ENCODE measurements at places on chromosomes 5 and 9.

GRCh38 chr9:69861011-69861410, 40.4 kb downstream of the CFAP95 start:
- DNase-seq = no peak

- DNase-seq = no peak
These were observed 208.0 kb upstream of the ARRDC3 start for GRCh38 chr5:91591076-91591475.

- no peak for DNase-seq
These were observed 101.4 kb upstream of the SPEF2 start for GRCh38 chr5:35516271-35516670.

DNA sequence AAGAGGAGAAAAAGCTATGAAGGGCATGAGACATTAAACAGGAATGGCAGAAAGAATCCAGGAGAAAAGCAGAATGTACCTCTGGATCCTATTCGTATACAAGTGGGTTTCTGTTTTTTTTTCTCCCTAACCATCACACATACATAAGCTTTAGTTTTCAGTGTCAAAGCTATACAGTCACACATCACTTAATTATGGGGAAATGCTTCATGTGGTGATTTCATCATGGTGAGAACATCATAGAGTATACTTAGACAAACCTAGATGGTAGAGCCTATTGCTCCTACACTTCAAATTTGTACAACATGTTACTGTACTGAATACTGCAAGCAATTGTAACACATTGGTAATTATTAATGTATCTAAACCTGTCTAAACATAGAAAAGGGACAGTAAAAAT, 290.6 kb downstream of the AOPEP start:
- no peak for DNase-seq

- no peak for DNase-seq
These were observed 416.5 kb downstream of the GADD45G start for GRCh38 chr9:90021216-90021906.

DNA sequence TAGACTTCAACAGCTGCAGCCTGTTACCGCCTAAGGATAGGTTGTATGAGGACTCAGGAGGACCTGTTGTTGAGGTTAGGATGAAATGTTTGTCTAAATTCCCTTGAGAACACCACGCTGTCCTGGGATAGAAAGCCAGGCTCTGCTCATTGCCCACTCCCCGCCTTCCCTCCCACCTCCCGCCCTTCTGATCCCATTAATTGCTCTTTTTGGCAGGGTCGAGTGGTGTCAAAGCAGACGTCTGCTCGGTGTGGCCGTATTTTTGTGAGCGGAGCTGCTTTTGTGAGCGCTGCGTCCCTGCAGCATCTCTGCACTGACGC, 62.3 kb downstream of the SPATA31C2 start:
- DNase-seq = no peak

DNA sequence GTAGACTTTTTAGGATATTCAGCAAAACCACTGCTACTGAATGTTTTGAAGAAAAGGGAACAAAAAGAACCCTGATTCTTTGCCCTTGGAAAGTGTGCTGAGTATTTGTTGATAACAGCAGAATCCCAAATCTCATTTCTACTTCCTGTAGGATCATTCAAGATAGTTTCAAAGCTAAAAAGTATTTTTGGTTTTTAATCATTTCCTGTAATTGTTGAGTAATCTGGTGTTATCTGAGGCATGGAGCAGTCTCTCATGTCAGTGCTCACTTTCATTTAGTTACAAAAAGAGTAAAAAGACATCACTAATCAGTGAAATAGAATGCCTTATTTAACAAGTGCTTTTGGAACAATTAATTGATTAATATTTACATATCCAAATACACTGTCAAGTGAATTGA, 56.1 kb downstream of the ITGA2 start:
- DNase-seq = no peak

DNA sequence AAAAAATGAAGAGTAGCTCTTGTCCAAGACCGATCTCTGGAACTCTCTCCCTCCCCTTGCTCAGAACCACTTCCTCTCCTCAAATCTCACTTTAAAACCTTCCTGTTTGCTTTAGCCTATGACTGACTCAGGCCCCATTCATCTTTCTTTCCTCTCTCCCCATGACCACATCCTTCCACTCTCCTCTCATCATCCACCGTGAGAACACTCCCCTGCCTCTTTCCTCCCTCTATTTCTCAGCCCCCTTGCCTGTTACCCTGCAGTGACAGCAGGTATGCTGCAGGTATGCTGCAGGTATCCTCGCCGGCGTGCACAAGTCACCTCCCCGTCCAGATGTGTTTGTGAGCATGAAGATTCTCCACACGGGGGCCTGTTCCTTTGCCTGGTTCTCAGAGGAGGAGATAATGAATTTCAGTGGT, 505.3 kb downstream of the CCDC171 start:
- DNase-seq = no peak

DNA sequence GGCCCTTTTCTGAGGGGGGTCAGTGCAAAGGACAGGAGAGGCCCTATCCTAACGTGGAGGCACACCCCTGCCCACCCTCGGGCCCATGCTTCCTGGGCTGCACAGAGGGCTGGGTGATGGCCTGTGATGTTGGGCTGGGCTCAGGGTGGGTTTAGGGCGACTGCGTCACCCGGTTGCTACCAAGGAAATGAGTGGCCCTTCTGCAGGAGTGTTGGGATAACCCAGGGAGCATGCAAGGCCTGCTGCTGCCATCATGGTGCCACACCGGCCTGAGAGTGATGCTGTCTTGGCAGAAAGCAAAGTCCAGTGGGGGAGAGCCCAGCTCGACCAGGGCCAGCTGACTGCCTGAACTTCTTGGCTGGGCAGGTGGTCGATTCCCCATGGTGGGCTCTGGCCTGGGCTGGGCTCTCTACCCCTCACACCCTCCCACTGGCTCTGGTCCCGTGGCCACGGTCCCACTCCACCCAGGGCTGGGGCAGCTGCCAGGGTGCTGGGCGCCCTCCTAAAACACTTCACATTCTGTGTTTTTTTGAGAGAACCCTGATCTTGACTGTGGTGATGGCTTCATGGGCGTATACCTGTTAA, 21.5 kb upstream of the MRNIP start:
- no peak for DNase-seq

GRCh38 chr5:73008831-73009230, 53.0 kb downstream of the FCHO2 start:
- DNase-seq = no peak

GRCh38 chr5:5483350-5483749, 60.9 kb downstream of the ICE1 start:
- no peak for DNase-seq

GRCh38 chr5:5460311-5460710, 37.8 kb downstream of the ICE1 start:
- no peak for DNase-seq

DNA sequence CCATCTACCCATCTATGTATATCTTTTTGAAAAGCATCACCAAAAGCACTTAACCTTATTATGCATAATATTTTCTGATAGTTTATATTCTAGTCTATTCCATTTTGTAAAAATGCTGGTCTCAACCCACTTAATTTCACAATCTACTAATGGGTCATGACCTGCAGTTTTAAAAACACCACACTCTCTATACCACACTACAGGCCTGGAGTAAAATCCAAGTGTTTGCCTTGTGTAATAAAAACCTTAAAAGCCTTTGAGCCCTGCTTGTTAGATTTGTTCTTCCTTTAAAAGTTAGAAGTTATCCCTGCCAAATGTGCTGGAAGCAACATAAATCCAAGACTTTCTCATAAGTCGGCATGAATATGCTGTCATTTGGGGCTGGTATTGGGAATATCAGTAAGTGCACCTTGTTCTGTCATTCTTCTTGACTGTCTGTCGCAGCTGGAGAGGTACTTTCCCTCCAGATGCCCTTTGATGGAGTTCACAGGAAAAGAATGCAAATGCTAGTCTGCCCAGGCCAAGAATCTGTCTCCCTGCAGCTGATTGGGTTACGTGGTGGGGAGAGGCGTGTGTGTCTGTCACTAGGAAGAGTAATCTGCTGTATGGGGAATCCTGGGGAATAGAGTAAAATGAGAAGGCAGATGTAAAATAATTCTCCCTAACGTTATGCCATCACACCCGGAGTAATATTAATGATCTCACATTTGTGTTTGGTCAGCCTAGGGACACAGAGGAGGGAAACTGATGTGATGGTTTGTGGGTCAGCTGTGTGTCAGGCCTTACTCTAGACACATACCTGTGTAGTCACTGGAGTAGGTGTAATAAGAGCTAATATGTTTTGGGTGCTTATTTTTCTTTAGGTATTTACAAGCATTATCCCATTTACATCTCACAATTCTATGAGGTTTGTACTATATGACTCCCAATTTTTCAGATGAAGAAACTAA, 79.4 kb downstream of the ZNF366 start:
- DNase-seq = no peak

DNA sequence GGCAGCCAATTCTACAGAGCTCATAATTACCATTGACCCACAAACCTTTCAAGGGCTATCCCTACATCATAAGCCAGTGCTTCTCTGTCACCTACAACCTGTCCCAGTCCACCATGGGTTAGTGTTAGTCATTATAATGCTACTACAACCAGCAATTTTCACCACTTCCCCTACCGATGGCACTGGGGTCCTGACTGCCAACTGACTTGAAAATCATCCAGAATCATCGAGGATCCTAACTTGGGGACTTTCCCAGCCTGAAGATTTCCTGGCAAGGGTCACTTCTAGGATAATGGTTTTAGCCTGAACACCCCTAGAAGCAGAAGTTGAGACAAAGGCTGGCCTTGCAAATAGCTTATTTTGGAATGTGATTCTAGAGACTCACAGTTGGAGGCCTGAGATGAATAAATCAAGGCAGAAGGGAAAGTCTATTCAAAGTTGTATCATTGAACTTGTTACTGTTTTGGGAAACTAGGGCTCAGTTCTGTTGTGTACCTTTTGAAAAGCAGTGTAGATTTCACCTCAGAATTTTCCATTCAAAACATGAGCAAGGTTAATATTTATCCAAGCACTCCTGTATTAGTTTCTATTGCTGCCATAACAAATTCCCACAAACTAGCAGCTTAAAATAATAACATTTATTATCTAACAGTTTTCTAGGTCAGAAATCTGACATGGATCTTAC, 633.0 kb downstream of the LRRC70 start:
- DNase-seq = no peak

DNA sequence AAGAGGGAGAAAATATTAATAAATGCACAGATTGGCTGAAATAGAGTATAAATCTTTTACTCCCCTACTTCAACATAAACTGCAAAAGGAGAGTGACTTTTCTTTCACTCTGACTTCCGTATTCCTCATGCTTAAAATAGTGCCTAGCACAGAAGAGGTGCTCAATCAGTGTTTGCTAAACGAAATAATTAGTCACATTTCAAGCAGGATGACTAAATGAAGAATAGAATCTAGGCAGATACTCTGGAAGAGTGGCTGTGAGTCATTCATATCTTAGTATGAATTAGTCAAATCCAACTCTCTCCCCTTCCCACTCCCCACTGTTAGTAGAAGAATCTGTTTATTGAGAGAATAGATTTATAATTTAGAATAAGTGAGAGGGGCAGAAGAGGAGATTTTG, 4.8 kb downstream of the CD274 start:
- DNase-seq = no peak

DNA sequence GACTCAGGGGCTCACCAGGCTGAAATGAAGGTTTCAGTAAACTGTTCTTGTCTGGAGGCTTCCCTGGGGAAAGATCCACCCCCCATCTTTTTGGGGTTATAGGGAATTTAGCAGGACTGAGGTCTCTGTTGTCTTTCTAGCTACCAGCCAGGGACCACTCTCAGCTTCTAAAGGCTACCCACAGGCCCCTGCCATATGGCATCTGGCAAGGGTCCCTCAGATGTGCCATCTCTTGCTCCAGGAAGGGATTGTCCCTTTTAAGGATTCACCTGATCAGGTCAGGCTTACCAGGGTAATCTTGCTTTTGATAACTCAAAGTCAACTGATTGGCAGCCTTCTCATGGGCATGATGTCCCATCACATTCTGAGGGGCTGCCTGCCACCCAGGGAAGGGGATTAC, 65.0 kb downstream of the NSUN2 start:
- DNase-seq = no peak

DNA sequence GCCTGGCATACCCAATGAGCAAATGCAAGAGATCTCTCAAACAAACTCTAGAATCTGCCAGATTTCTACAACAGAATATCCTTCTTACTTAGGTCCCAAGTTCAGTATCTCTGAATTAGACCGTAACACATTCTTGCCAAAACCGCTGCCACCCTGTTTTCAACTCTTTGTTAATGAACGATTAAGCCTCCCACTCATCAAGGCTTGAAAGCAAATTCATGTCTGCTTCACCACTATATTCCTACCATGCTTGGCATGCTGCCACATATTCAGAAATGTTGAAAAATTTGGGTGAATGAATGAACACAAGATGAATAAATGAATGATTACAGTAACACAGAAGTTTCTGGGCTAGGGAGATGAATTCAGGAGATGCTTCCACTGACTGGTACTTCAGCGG, 119.9 kb downstream of the BNC2 start:
- no peak for DNase-seq

- no peak for DNase-seq
These were observed 39.2 kb downstream of the SHC3 start for GRCh38 chr9:89139455-89139854.

- no peak for DNase-seq
These were observed 112.4 kb upstream of the BNC2 start for GRCh38 chr9:16982780-16983310.

- DNase-seq = no peak
These were observed 98.5 kb upstream of the LHFPL2 start for GRCh38 chr5:78747055-78747454.

GRCh38 chr9:112761912-112762655, 11.5 kb downstream of the SNX30 start:
- DNase-seq = no peak

DNA sequence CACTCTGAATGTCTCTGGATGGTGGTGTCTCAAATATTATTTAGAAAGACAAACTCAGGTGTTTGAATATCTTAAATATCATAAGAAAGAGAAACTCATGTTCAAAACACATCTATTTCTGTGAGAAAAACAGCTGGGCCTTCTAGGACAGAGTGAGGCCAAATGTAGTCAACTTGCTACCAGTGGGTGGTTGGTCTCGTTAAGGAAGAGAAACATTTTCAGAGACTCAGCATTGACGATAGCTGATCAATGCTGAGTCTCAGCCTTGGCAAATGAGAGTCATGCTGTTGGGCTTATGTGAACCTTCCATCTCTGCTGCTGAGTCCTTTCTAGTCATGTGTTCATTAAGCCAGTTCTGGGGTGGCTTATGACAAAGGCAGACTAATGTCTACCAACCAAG, 418.0 kb downstream of the CETN3 start:
- no peak for DNase-seq

GRCh38 chr9:111250875-111251842, 78.9 kb downstream of the OR2K2 start:
- DNase-seq = no peak

All from activated CD4-positive, CD25-positive, alpha-beta regulatory T cell treated with anti-CD3 and anti-CD28 coated beads, Interleukin-2, amount 50 U/mL, for 72 hours (primary cell).